ENCODE measurements at places on chromosomes 12 and 14.

GRCh38 chr12:50725011-50725942 lies 38.6 kb upstream of the ATF1 start:
- no peak for DNase-seq

- DNase-seq = no peak
These were observed 18.5 kb upstream of the PCNX1 start for GRCh38 chr14:70888681-70889175.

GRCh38 chr14:87830443-87831096 lies 162.4 kb downstream of the GALC start:
- DNase-seq = no peak

DNA sequence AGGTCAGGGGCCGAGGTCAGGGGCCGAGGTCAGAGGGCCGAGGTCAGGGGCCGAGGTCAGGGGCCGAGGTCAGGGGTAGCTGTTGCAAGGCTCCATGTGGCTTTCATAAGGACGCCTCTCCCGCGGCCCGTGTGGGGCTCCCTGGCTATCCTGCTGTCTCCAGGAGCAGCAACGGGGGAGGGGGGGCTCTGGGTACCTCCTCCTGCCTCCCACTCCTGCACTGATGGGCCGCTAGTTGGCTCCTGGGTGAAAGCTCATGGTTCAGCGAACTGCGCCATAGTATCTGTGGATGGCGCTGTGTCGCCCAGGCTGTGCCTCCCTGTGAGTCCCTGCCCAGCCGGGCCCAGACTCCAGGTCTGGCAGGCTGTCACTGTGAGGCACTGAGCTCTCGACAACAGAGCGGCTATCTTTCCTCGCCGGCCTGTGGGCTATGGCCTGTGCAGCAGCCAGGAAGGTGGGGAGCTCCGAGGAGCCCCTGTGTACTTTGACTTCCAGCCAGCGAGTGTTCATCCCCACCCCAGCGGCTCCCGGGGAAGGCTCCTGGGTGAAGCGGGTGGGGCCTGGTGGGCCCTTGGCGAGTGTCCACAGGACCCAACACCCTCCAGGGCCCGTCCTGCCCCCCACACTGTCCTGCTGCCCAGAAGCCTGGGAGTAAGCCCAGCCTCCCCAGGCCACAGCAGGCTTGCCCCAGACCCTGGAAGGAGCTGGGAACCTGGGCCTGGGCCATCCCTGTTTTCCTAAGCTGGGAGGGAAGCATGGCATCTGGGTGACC lies 8.1 kb downstream of the RFLNA start:
- DNase-seq = no peak

- no peak for DNase-seq
These were observed 3.3 kb upstream of the RPLP0 start for GRCh38 chr12:120204171-120204570.
